ENCODE measurements at places on chromosomes 1 and 21.

GRCh38 chr1:202004711-202005110 is 5.7 kb upstream of the ELF3 start:
- DNase-seq: no peak

- peak; percentile 86 for DNase-seq
Observed at GRCh38 chr1:186014370-186015037, 280.3 kb downstream of the HMCN1 start.

- no peak for DNase-seq
Observed at GRCh38 chr1:154581766-154582165, 14.2 kb downstream of the CHRNB2 start.

DNA sequence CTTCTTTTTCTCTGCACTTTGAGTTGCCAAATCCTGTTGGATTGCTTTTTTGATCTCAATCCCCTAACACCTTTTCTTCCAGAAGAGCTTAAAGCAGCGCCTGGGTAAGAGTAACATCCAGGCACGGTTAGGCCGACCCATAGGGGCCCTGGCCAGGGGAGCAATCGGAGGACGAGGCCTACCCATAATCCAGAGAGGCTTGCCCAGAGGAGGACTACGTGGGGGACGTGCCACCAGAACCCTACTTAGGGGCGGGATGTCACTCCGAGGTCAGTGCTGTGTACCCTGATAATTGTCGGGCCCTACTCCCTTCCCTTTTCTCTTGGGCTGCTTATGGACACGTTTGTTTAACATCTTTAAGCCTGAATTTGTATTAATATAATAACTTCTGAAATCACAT is 8.3 kb downstream of the CHTOP start:
- no peak for DNase-seq

DNA sequence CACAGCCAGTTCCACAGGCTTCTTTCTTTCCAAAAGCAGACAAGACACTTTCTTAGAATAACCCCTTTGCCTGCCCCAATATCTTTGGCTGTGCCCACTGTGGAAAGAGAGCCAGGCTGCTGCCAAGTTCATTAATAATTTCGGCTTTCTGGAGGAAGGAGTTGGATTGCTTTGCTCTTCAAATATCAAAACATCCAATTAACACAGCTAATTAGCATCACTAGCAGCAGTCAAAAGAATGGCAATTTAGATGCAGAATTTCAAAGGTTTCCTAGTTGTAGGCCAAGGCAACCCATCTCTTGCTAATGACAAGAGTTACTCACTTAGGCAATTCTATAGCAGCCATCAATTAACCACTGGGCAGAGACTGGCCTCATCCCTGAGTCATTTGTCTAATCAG is 91.0 kb upstream of the SPATA6 start:
- no peak for DNase-seq

GRCh38 chr1:59025201-59025600 is 241.4 kb upstream of the JUN start:
- peak; percentile 76 for DNase-seq

DNA sequence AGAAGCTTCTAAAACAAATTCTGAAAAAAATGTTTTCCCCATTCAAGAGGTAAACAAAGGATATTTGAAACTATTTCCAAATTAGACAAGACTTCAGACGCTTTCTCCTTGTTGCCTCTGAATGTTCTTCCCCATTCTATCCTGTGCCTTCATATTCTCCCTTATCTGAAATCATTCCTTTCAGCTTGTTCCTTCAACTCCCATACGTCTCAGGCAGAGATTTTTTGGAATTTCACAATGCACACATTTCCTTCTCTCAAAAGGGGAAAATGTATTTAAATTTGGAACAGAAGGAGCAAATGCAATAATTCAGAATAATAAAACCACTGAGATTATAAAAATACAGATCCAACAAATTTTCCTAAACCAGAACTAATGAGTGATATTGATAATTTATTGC is 198.7 kb upstream of the IVNS1ABP start:
- no peak for DNase-seq

DNA sequence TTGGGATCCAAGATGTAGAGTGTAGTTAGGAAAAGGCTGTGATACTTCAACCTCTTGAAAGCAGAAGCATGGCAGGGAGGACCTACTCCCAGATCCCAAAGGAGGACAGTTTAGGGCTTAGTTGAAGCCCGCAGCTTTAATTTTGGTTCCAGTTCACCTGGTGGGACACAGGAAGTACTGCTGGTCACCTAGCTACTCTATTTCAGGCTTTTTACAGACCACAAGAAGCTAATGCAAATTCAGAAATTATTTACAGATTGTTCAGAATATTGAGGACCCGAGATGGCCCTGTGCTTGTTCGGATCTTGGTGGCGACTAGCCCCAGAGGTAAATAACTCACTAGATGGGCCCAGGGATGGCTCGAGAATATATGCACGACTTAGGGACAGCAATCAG is 6.4 kb upstream of the SMCP start:
- no peak for DNase-seq
